ENCODE measurements at places on chromosomes 4 and X.

GRCh38 chr4:152724494-152724893, 44.7 kb upstream of the TMEM154 start:
- DNase-seq: no peak

DNA sequence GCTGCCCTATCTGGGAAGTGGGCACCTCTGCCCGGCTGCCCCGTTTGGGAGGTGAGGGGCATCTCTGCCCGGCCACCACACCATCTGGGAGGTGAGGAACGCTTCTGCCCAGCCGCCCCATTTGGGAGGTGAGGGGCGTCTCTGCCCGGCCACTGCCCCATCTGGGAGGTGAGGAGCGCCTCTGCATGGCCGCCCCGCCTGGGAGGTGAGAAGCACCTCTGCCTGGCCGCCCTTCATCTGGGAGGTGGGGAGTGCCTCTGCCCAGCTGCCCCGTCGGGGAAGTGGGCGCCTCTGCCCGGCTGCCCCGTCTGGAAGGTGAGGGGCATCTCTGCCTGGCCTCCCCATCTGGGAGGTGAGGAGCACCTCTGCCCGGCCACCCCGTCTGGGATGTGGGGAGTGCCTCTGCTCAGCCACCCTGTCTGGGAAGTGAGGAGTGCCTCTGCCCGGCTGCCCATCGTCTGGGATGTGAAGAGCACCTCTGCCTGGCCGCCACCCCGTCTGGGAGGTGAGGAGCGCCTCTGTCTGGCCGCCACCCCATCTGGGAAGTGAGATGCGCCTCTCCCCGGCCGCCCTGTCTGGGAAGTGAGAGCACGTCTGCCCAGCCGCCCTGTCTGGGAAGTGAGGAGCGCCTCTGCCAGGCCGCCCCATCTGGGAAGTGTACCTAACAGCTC, 9.8 kb downstream of the PABPC1L2A start:
- DNase-seq: no peak

DNA sequence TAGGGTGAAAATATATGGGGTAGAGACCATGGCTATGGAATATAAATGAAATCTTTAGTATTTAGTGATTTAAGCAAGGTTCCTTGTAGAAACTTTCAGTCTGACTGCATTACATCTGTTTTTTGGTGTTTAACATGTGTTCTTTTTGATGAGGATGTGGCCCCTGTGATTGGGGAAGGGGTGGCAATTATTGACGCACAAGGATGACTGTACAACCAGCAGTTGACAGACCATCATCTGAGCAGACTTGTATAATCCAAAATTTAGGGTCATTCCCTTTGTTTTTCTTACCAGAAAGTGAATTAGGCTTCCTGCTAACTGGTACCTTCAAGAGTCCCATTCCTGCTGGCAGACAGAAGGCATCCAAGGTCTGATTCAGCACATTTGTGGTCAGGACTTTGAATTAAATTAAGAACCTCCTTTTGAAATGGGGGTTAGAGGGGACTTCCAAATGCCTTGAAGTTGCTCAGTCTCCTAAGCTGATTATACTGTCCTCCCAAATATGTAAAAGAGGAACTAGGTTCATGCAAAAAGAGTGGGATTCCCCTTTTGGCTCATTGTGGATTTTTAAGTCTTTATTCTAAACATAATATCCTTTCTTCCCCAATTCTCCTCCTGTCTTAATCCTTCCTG, 112.4 kb upstream of the CXCL13 start:
- DNase-seq: no peak

- DNase-seq: no peak
Measured at GRCh38 chr4:183435803-183436202, 8.6 kb upstream of the CDKN2AIP start.

DNA sequence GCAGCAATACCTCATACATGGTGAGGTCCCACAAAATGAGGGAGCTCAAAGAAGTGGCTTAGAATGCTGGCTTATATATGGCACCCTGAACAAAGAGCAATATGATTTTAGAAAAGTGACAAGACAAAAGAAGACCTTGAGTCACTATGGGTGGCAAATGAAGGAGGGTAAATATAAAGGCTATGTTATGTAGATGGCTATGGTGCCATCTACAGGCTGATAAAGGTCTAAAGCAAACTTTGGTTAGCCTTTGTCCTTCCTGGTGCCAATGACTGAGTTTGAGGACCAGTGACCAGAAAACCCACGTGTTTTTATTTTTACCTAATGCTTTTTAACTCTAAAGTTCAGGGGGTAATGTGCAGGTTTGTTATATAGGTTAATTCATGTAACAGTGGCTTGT, 151.8 kb downstream of the CCNG2 start:
- peak; percentile 8 for DNase-seq

GRCh38 chr4:124427095-124427767, 285.3 kb downstream of the ANKRD50 start:
- DNase-seq: no peak

GRCh38 chrX:153971124-153971449, 531 bp downstream of the HCFC1 start:
- peak; percentile 76 for DNase-seq

DNA sequence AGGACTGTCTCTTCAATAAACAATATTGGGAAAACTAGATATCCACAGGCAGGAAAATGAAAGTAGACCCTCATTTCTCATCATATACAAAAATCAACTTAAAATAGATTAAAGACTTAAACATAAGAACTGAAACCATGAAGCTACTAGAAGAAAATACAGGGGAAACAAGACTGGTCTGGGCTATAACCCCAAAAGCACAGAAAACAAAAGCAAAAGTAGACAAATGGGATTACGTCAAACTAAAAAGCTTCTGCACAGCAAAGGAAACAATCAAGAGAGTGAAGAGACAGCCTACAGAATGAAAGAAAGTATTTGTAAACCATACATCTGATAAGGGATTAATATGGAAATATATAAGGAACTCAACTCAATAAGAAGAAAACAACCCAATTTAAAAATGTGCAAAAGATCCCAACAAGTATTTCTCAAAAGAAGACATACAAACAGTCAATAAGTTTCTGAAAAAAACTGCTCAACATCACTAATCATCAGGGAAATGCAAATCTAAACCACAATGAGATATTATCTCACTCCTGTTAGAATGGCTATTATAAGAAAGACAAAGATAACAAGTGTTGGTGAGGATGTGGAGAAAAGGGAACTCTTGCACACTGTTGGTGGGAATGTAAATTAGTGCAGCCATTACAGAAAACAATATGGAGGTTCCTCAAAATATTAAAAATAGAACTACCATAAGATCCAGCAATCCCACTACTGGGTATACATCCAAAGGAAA, 325.3 kb upstream of the RASGEF1B start:
- DNase-seq: no peak

DNA sequence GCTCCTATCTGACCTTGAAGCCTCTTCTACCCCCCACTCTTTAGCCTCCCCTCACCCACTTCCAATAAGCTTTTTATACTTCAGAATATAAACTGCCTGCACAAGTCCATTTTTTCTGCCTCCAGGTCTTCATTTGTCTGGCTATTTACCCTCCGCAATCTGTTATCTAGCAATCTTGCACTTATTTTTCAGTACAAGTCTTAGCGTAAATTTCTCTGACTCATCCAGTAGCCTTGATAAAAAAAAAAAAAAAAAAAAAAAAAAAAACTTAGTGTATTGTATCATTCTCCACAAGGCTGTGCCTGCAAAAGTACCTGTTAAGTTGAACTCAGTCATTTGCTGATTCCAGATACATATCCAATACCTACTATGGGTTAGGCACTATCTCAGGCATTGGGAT, 219.5 kb upstream of the DKK2 start:
- no peak for DNase-seq

GRCh38 chrX:154840856-154841255, 6.4 kb upstream of the SMIM9 start:
- peak; percentile 60 for DNase-seq

GRCh38 chr4:187767687-187768086, 227.9 kb upstream of the ZFP42 start:
- DNase-seq: no peak

GRCh38 chr4:109930464-109930863, 17.8 kb downstream of the EGF start:
- DNase-seq: no peak

GRCh38 chr4:184329659-184330400, 112.2 kb upstream of the ENPP6 start:
- no peak for DNase-seq
